RWPE1 (cell line): ENCODE measurements at places on chromosomes 7 and 10.

- DNase-seq: no peak
Observed at GRCh38 chr10:99673492-99673891, 14.2 kb downstream of the ENTPD7 start.

DNA sequence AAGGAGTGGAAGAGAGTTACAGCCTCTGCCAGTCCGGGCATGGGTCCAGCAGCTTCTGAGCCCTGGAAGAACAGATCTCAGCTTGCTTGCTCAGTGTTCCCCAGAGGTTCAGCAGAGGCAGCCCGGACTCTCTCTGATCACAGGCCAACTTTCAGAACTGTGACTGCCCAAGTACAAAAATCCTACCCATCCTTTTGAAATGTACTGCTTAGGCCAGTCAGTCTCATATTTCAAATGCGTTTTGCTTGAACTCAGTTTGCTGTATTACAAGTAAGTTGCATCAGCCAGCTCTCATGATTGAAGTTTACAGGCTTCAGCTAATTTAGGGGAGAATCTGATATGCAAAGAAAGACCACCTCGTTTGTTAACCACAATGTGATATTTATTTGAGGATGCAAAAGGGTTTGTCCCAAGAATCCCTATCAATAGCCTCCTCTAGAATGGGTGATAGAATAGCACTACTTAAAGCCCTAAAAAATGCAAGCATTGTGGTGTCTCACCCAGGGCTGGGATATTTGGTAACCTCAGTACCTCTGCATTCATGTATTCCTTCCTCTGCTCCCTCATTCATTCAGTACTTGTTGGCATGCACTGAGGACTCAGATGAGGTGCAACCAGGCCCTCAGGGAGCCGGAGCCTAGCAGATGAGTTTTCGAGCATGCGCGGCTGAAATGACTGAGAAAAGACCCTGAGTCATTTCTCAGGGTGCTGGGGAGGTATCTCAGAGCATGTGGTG, 7.0 kb downstream of the AIMP2 start:
- DNase-seq: peak; percentile 20

DNA sequence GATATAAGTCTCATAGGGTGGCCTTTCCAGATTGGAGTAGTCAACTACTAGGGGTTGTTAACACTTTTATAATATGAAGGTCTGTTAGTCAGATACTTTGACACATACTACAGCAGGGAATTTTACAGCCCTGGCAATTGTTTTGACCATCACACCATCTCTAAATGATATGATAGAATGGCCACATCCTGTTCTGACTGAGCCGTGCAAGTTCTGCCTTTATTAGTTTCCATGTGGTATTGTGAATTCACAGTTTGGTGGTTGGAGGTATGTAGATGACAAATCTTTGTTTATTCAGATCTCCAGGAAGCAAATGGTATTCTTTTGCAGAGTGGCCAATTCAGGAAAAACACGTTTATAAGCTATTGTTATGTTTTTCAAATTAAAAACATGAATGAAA, 83.0 kb downstream of the NRG3 start:
- no peak for DNase-seq

DNA sequence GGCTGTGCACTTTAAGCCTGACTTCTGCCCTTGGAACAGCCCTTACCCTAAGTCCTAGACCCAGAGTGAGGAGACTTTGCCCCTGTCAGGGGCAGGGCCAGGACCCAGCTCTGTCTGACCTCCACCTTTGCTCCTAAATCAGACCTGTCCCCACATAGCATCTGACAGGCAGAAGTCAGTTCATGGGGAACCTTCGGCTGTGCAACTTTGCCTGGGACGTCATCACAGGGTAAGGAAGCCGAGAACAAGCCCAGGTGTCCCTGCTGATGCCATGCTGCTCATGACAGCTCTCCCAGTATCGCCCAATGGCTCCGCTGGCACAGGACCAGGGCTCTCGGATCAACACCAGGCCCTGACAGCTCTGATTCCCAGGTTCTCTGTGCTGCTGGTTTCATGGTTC, 55.4 kb downstream of the TNS3 start:
- no peak for DNase-seq

DNA sequence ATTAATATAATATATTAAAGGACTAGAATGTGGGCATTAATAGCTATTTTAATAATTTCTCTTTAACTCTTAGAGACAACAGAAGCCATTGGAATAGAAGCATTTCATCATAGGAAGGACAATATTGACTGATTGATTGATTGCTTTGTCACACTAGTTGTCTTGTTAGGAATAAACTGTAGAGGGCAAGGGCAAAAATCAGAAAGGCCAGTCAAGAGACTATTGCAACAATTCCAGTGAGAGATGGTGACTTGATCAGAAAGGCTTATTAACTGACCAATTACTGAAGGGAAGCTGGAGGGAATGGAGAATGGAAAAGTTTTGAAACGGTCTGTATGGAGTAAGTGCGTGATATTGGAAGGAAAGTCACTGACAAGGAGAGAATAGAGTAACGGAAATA, 87.3 kb downstream of the RUNDC3B start:
- DNase-seq: no peak

DNA sequence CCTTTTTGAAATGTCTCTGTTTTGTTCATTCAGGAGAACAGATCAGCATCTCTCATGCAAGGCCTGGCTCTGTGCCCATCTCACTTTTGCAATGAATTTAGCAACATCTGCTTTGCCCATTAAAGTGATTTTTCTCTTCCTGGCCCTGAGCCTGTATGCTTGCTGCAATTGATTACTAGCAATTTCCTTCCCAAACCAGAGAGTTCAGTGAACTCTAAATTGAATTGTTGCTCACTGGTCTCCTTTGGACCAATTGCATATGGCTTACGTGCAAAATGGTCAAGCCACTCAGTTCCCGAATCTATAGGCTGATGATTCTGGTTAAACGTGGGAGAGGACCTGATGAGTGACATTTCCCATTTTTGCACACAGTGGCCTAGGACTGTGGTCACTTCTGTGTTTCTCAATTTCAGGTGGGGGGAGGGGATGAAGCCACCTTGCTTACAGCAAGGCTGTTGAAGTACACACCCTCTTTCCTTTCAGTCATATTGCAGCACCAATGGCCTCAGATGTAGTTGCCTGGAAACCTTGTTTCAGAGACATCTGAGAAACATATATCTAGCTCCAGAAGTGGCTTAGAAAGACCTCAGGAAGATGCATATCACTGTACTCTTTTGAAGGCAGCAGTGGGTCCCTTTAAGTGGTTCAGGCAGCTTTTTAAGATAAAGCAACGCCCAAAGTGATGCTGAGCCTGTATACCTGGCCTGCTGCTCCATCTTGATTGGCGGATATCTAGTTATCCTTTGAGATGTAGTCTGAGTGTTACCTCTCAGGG, 201.4 kb downstream of the PTEN start:
- DNase-seq: no peak

GRCh38 chr10:131001438-131001837, 310.1 kb downstream of the TCERG1L start:
- no peak for DNase-seq

GRCh38 chr7:2071133-2071832, 161.5 kb downstream of the MAD1L1 start:
- no peak for DNase-seq
